Neural progenitor cell (in vitro differentiated cells): ENCODE measurements at places on chromosomes 2 and 18.
A peak's percentile ranks its signal among the peaks of the same experiment; 100 is the strongest.

DNA sequence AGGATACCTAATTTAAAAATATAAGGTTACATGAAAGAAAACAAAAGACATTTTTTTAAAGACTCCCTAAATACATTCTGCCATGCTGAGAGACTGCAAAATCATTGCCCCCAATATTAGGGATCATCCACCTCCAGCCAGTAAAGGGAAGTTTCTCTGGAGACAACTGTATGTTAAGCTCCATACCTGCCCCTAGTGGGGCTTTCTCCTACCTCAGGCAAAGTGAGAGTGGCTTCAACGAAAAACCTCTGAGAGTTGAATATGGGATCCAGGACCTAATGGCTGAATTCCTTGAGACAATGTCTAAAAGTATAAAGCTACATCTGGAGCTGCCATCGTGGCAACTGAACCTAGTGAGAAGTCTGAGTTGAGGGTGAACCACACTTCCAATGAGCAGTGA, 248.1 kb upstream of the FIGN start:
- no peak for DNase-seq

DNA sequence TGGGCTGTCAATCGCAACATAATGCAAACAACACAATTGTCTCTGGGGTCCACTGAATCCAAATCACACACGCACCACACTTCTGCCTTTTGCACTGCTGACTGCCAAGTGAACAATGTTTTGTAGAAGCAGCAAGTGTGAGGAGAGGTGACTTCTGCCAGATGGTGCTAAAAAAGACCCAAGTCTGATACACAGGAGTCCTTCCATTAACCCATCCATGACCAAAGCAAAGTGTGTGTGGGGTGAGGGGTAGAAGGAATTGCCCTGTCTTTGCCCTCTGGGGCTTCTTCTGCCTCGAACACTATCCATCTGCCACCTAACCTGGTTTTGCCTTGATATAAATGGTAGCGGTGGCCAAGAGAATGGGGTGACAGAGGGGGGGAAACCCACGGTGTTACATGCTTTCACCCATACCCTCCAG, 50.0 kb downstream of the C2orf42 start:
- DNase-seq, result no peak

DNA sequence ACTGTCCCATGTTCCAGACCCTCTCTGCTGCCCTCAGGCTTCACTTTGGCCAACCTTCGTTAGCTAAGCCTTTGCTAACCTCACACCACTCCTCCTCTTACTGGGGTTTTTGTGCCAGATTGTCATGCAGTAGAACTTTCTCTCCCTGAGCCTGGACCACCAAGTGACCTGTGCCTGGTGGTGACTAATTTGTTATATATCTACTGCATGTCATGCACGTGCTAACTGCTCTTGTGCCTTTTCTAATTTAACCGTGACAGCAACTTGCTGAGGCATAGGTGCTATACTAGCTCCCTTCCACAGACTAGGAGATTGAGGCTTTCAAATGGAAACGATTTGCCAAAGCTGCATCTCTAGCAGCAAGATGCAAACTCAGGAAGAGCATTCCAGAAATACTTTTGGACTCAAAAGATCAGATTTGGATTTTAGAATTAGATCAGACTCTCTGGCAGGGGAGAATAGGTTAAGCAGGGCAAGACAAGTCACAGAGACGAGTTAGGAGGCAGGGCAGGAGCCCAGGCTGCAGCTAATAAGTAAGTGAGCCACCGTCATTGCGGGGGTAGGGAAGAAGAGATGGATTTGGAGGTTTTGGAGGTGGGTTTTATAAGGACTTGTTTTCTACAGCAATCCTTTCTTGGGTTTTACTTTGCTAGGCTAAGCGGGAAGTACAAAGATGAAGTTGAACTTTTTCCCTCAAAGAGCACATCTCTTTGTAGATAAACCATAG, 1.8 kb downstream of the PPP1R7 start:
- DNase-seq, result no peak

- no peak for DNase-seq
Measured at GRCh38 chr2:172323256-172323655, 104.1 kb upstream of the ITGA6 start.

DNA sequence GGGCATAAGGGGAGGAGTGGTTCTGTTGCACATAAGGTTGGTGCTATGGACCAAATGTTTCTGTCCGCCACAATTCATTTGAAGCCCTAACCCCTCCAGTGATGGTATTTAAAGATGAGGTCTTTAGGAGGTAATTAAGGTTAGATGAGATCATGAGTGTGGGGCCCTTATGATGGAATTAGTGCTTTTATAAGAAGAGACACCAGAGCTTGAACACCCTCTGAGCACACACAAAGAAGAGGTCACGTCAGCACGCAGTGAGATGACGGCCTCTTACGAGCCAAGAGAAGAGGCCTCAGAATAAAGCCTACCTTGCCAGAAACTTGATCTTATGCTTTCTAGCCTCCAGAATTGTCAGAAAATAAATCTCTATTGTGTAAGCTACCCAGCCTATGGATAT, 386.4 kb upstream of the CYRIA start:
- peak; percentile 51 for DNase-seq

DNA sequence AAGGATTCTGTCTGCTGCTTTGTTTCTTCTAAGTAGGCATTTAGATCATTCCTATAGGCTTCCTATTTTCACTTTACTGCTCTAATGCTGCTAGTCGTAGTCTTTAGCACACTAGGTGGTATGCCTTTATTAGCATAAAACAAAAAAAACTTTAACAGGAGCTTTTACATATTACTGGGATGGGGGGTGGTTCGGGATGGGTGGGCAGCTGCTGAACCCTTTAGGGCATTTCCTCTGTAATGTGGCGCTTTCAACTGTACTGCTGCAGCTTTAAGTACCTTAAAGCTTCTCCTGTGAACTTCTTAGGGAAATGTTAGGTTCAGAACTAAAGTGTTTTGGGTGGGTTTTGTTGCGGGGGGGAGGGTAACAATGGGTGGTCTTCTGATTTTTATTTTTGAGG, 41.3 kb downstream of the ACTR2 start:
- no peak for DNase-seq

GRCh38 chr2:203750346-203751068, 44.1 kb downstream of the CD28 start:
- DNase-seq, result no peak

GRCh38 chr2:71668326-71669057, 215.1 kb downstream of the DYSF start:
- no peak for DNase-seq

DNA sequence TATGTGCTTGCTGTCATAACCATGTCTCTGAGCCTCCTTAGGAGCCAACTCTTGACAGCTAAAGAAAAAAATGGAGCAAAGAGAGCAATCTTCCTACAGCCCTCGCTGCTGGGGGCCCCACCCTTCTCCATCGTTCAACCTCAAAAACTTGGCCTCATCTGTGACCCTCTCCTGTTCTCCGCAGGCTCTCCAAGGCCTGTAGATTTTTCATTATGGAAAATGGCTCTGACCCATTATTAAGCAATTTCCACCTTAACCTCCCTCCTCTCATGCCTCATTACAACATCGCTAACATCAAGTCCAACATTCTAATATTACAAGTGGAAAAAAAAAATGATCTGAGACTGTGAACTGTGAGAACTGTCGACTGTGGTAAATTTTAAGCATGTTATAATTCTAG, 98.7 kb downstream of the SLC8A1 start:
- DNase-seq, result no peak

DNA sequence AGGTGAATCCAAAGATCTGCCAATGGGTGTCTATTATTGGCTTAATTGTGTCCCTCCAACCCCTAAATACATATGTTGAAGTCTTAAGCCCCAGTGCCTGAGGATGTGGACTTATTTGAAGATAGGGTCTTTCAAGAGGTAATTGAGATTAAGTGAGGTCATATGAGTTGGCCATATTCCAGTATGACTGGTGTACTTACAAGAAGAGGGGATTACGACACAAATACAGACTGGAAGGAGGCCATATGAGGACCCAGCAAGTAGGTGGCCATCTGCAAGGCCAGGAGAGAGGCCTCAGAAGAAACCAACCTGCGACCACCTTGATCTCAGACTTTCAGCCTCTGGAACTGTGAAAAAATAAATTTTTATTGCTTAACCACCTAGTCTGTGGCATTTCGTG, 121.1 kb upstream of the FN1 start:
- DNase-seq, result no peak

- no peak for DNase-seq
Measured at GRCh38 chr2:142220239-142220638, 89.4 kb upstream of the LRP1B start.

DNA sequence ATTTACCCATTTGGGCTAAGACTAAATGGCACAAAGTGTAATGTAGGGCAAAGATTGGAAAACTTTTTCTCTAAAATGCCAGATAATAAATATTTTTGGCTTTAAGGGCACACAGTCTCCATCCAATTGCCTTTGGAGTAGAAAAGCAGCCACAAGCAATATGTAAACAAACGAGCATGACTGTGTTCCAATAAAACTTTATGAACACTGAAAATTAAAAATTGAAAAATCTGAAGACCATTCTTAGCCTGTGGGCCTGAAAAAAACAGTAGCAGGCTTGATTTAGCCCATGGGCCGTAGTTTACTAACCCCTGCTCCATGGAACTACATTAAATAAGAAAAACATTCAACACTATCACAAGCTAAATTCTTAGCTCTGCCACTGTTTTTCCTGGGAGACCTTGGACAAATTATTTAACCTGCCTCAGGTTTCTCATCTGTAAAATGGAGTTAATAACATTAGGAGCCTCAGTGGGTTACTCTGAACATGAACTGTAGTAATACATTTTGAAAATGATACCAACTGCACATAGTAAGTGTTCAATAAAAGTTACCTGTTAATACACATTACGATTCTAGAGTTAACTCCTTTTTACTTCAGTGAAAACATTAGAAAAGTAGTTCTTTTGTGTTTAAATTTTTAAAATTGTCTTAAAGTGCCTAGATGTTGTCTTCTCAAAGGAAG, 1.3 kb downstream of the IFIH1 start:
- no peak for DNase-seq

DNA sequence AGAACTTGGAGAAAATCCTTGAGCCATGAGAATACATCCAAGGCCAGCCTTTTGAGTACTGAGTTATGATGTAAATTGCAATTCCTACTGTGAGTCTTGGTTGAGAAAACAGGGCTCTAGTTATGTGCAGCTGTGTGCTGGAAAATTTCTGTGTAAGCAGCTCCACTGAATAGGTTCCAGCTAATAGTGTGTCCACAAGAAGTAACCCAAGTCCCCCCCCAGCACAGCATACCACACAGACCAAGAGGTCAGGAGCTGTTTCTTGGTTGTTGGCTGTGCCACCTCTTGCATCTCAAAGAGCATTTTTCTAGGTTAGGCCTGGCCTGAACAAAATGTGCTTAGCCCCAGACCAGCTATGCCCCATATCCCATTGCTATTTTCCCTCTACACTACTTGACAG, 36.8 kb upstream of the APCDD1 start:
- DNase-seq, result no peak
